ENCODE measurements at places on chromosomes 1 and 21. TPM values are rescaled to one million over a fixed set of nuclear protein-coding genes. Genes with fewer than 3 reads are reported as not detected.

PCP4 gene
- polyA plus RNA-seq, result not detected

DBT gene
- 4.4 TPM for polyA plus RNA-seq

AMY1C gene
- polyA plus RNA-seq, result not detected

B3GALT6 gene
- polyA plus RNA-seq, result 12.5 TPM

PADI3 gene
- polyA plus RNA-seq, result 6.9 TPM

SNIP1 gene
- 4.6 TPM for polyA plus RNA-seq

CFHR5 gene
- polyA plus RNA-seq, result not detected

TDRD5 gene
- not detected for polyA plus RNA-seq

TEX38 gene
- polyA plus RNA-seq, result not detected

OSCP1 gene
- polyA plus RNA-seq, result 6.4 TPM

MX2 gene
- polyA plus RNA-seq, result not detected

TSPAN1 gene
- polyA plus RNA-seq, result 510 TPM

REN gene
- polyA plus RNA-seq, result 0.09 TPM

ARID1A gene
- polyA plus RNA-seq, result 16.1 TPM

THEM5 gene
- not detected for polyA plus RNA-seq

VWA5B1 gene
- polyA plus RNA-seq, result not detected

CYP4A22 gene
- not detected for polyA plus RNA-seq

SDHB gene
- polyA plus RNA-seq, result 154 TPM

OR2G6 gene
- polyA plus RNA-seq, result not detected

DIO1 gene
- polyA plus RNA-seq, result not detected

NTMT2 gene
- not detected for polyA plus RNA-seq

SELE gene
- not detected for polyA plus RNA-seq

HIVEP3 gene
- 6.6 TPM for polyA plus RNA-seq

CR1L gene
- not detected for polyA plus RNA-seq

TRAF3IP3 gene
- polyA plus RNA-seq, result not detected

MYOM3 gene
- 0.19 TPM for polyA plus RNA-seq

KIF14 gene
- polyA plus RNA-seq, result 5.3 TPM

PRKAA2 gene
- 0.03 TPM for polyA plus RNA-seq

PKP1 gene
- polyA plus RNA-seq, result 155 TPM

TNFRSF14 gene
- polyA plus RNA-seq, result 19.6 TPM

PPIAL4G gene
- polyA plus RNA-seq, result not detected

DNALI1 gene
- 1.5 TPM for polyA plus RNA-seq

PRMT6 gene
- 15.9 TPM for polyA plus RNA-seq

TGFBR3 gene
- polyA plus RNA-seq, result 0.09 TPM

GUCA2A gene
- polyA plus RNA-seq, result not detected

LRRN2 gene
- not detected for polyA plus RNA-seq

MCOLN3 gene
- polyA plus RNA-seq, result 9.4 TPM
